GF-D8 (cell line): ENCODE measurements at places on chromosomes 5 and 9.

GRCh38 chr5:61953913-61954312, 352.1 kb upstream of the KIF2A start:
- DNase-seq, result no peak

DNA sequence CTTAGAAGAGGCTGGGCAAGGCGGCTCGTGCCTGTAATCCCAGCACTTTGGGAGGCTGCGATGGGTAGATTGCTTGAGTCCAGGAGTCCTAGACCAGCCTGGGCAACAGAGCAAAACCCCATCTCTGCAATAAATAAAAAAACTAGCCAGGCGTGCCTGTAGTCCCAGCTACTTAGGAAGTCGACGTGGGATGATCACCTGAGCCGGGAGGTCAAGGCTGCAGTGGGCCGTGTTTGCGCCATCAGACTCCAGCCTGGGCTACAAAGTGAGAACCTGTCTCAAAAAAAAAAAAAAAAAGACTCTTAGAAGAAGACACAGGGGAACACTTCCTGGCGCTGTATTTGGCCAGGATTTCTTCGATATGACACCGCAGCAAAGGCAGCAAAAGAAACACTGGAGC, 23.7 kb upstream of the NRARP start:
- no peak for DNase-seq

DNA sequence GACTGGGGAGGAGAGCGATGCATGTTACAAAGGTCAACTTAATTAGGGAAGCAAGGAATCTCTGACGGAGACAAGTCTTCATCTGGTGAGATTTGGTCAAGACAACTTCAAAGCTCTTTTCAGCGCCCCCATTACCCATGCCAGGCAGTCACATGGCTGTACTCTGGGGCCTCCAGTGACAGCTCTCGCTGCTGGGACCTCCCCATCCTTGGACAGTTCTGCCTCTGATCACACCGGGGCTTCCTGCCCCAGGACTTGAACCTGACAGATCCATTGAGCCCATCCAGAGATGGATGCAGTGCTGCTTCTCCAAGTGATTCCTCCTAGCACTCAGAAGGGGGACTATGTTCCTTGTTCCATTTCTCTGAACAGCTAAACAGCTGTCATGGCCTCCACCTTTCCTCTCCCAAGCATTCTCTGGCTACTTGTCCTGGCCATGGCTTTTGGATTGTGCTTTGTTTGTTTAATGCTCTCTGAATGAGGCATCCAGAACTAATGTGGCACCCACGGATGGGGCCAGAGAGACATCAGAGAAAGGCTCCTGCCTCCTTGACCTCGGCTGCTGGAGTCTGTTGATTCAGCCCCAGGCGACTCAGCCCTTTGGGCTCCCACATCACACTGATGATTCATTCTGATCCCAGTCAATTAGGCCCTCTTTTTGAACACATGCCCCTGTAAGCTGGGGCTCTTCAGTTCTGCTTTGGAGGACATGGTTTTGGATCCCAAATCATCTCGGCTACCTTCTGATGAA, 122.1 kb upstream of the ADAMTS16 start:
- DNase-seq, result no peak

GRCh38 chr5:8436924-8437323, 568.0 kb downstream of the MTRR start:
- no peak for DNase-seq

- DNase-seq, result no peak
Observed at GRCh38 chr5:153399595-153399994, 90.9 kb upstream of the GRIA1 start.

- no peak for DNase-seq
Observed at GRCh38 chr5:90845723-90846554, 287.3 kb downstream of the ADGRV1 start.

- no peak for DNase-seq
Observed at GRCh38 chr5:168944004-168944403, 356.9 kb downstream of the SLIT3 start.

- DNase-seq, result no peak
Observed at GRCh38 chr9:113298311-113298710, 4.9 kb downstream of the RNF183 start.

DNA sequence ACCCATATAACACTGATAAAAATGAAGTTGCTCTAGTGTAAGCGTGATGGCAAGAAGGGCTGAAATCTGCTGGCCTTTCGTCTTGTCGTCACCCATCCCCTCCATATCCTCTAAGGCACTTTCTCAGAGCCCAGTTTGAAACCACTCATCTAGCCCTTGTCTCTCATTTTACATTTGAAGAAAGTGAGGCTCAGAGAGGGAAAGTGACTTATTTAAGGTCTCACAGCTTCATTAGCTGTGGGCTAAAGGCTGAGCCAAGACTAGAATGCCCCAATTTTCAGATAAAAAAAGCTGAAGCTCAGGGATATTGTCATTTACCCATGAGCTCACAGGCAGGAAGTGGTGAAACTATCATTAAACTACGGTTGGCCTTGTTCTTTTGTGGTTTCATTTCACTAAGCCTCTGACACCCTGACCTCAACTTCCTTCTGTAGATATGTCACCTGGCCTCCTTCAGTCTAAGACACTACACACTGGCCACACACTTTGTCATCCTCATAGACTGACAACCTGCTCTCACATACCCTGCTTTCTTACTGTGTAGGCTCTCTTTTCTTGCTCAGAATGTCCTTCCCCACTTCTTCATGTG, 176.7 kb upstream of the DMAC1 start:
- peak; percentile 92 for DNase-seq

- no peak for DNase-seq
Observed at GRCh38 chr5:2399096-2399495, 352.4 kb downstream of the IRX2 start.

- no peak for DNase-seq
Observed at GRCh38 chr9:133353548-133353947, 2.7 kb downstream of the SURF1 start.

DNA sequence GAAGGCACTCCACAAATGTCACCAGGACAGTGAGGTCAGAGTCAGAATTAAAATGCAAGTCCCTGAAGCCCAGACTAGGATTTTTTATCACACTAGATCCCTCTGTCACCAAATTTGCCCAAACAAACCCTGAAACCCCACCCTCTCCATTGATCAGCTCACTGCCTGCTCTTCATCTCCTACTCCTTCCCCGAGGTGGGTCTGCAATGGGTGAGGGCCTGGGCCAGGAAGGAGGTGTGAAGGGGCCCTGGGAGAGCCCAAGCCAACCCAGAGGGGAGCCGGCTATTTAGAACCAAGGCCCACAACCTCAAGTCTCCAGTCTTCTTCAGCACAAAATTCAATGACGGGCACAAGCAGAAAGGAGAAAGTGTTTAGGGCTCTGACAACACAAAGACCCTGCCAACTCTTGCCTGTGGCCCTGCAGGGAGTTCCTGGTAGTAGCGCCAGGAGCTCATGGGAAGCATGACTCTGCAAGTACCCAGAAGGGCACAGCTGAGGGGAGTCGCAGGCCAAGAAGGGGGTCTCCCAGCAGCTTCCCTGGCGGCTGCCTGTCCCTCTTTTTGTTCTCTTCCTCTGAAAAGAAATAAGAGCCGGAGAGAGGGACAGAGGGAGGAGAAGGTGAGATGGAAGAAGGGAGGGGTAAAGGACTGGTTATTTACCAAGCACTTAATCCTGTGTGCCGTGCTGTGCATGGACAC, 5.5 kb downstream of the FOXI1 start:
- DNase-seq, result no peak

DNA sequence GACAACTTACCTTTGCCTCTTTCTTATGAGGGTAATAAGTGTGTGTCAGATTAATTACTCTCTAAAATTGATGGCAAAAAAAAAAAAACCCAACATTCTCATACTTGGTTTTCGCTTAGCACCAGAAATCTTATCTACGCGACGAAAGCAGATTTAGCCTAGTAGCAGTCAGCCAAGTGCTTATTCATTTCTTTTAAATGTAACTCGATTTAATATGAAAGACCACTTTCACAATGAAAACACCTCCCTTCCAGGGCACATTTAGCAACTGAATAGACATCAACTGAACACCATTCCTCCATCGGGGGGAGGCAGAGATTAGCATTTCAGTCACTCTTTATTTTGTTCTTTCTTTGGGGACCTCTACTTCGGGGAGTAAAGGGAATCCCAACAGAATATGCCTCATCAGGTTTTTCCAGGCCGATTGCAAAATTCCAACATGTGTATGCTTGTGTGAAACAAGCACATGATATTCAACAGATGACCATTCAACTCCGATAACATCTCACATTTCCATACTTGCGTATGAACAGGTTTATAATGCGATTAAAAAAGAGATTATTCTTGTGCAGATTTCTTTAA, 124.1 kb upstream of the RETREG1 start:
- DNase-seq, result no peak

- no peak for DNase-seq
Observed at GRCh38 chr5:53882676-53883031, 322.2 kb downstream of the NDUFS4 start.

- no peak for DNase-seq
Observed at GRCh38 chr5:146450002-146450401, 2.9 kb downstream of the TCERG1 start.

DNA sequence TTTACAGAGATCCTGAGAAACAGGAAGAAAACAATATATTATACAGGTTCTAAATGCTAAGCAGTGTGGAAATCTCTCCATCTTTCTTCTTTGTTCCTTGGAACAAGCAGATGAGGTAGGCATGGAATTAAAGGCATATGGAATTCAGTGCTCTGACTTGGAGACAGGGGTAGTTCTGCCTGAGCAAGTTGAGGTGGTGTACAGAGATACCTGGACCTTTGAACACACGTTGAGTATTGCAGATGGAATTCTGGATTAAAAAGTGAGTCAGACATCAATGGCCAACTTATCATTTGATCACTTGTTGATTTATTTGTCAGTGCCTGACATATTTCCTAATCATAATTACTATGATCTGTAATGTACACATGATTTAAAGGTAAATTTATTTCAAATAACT, 293.9 kb upstream of the IRX4 start:
- DNase-seq, result no peak

- DNase-seq, result no peak
Observed at GRCh38 chr9:114386886-114387679, 699 bp downstream of the AKNA start.

DNA sequence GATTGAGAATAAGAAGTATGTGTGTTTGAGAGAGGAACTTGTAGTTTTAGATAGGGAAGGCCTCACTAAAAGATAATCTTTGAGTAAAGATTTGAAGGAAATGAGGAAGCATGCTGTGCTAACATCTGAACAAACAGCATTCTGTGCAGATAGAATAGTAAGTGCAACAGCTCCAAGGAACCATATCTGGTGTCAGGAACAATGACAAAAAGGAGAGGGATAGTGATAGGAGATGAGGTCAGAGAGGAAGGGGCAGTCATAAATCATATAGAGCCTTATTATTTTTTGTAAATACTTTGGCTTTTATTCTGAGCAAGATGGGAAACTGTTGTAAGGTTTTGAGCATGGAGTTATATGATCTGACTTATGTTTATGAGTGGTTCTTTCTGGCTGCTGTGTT, 3.8 kb downstream of the MRPL22 start:
- DNase-seq, result no peak

DNA sequence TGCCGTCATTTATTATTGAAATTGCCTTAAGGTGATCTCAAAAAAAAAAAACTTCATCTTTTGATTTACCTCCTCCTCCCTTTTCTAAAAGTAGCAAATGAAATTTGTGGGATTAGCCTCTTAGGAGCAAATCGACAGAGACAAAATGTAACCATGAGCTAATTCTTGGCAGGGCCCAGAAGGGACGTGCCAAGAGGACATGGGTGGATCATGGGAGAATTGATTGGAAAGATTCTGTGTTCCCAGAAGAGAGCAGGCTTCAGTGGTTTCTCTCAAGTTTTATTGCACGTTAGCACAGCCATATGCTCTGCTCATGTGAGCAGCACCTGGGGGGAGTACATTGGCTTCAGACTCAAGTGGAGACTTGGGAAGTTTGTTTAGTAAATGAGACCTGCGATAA, 394.6 kb downstream of the ELAVL2 start:
- no peak for DNase-seq

GRCh38 chr5:93503598-93504067, 77.4 kb downstream of the NR2F1-AS1 start:
- DNase-seq, result no peak

DNA sequence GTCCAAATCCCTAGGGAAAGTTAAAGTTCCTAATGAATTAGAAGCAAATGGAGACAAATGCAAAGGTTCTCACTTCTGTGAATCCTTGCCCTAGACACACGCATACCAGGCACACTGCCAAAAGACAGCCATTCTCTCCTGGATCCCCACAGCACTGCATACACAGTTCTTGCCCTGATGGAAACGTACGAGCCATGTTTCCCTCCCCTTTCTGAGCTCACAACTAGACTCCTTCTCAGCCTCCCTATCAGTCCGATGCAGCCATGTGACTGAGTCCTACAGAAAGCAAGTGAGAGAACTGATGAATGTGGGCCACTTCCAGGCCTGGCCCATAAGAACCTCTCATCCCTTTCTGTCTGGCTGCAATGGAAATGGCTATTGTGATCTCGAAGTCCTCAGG, 92.0 kb downstream of the ZNF608 start:
- no peak for DNase-seq

DNA sequence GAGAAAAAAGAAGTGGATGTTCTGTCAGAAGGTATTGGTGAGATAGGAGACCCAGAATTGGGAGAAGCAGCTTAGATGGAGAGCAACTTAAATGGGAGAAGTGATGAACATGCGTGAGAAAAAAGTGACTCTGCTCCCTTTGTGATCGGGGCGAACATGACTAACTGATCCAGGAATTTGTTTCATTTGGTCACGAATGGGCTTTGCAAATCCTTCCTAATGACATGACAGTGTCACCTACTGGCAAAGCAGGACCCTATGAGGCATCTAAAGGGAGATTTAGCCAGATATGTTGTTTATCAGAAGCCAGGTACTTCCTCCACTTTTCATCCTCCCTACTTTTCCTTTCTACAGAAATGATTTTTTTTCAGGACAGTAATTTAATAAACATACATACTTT, 787.4 kb upstream of the RGMB start:
- DNase-seq, result no peak

DNA sequence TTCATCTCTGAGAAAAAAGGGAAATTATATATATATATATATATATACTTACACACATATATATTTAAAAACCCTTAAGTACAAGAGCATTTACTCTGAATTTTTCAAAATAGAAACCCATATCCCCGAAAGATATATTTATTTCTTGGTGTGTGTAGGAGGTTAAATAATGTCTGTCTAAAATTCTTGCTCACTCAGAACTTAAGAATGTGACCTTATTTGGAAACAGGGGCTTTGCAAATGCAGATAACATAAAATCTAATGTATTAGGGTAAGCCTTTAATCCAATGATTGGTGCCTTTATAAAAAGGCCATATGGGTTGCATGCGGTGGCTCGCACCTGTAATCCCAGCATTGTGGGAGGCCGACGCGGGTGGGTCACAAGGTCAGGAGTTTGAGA, 517.3 kb upstream of the TLE4 start:
- DNase-seq, result no peak

GRCh38 chr5:54651482-54652076, 134.0 kb downstream of the SNX18 start:
- DNase-seq, result no peak
